Substantia nigra (tissue), 51 donors: ENCODE measurements at places on chromosomes 7 and 10.

- no peak for DNase-seq
Observed at GRCh38 chr10:12533151-12533550, 183.8 kb downstream of the CAMK1D start.

GRCh38 chr7:33601101-33601500, 304.2 kb upstream of the BMPER start:
- no peak for DNase-seq

DNA sequence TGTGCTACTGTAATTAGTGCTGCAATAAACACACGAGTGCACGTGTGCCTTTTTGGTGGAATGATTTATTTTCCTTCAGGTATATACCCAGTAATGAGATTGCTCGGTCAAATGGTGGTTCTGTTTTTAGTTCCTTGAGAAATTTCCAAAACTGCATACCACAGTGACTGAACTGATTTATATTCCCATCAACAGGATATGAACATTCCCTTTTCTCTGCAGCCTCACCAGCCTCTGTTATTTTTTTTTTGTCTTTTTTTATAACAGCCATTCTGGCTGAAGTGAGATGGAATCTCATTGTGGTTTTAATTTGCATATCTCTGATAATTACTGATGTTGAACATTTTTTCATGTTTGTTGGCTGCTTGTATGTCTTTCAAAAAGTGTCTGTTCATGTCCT, 922.9 kb upstream of the LRRN3 start:
- DNase-seq = no peak

GRCh38 chr7:140212100-140212881, 35.5 kb upstream of the KDM7A start:
- no peak for DNase-seq

DNA sequence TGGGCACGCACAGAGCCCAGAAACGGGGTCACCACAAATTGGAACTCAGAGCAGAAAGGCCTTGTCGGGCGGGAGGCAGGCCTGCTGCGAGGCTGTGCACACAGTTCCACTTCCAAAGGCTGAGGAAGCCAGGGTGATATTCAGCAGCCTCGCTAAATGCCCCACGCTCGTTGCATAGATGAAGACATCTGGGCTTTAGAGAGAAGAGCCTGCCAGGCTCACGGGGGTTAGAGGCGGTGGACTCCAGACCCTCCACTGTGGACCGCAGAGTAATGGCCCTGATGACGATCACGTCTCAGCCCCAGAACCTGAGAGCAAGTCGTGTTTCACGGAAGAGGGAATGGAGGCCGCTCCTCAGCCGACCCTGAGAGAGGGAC, 104.2 kb downstream of the DNAJB6 start:
- DNase-seq = no peak

- no peak for DNase-seq
Observed at GRCh38 chr10:123451618-123452245, 214.4 kb upstream of the GPR26 start.

- no peak for DNase-seq
Observed at GRCh38 chr10:91694170-91694794, 61.4 kb upstream of the PPP1R3C start.

- DNase-seq = peak; percentile 32
Observed at GRCh38 chr7:149005427-149006344, 22.6 kb downstream of the PDIA4 start.

GRCh38 chr7:157392256-157393037, 55.6 kb downstream of the DNAJB6 start:
- no peak for DNase-seq

DNA sequence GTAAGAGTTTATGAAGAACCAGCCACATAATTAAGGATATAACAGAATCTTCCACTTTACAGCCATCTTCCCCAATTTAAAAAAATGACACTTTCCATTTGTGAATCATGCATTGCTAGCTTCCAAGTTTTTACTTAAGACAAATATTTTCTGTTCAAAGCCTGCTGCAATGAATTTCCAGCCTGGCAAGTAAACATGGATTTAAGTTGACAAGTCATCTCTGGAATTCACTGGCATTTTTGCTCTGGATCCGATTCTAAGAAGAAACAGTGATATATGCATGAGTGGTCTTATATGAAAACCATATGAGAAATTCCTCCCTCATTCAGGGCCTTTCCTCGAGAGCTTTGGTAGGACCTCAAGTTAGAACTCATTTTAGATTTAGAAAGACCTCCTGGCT, 116.1 kb upstream of the CDCA7L start:
- DNase-seq = no peak

- no peak for DNase-seq
Observed at GRCh38 chr10:79273604-79274003, 73.7 kb upstream of the PPIF start.

GRCh38 chr7:48251766-48252165, 80.5 kb downstream of the ABCA13 start:
- DNase-seq = no peak

DNA sequence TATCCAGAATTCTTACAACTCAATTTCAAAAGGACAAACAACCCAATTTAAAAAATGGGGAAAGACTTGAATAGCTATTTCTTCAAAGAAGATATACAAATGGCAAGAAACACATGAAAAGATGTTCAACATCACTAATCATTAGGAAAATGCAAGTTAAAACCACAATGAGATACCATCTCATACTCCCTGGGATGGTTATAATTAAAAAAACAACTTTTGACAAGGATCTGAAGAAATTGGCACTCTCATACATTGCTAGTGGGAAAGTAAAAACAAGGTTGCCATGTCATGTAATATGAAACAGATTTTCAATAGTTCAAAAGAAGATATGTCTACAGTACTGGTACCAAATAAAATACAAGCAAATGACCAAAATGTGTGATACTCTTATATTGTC, 9.0 kb downstream of the OAT start:
- no peak for DNase-seq

DNA sequence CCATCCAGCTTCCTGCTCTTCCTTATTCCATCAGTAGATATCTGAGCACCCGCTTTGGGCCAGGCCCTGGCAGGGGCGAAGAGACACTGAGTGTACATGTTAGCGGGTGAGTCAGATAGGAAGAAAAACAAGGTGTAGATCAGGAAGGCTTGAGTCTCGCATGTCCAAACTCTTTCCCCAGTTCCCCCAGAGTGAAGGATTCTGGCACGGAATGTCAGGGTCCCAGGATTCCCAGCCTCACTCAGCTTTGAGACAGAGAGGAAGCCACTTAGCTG, 24.1 kb upstream of the CHST15 start:
- DNase-seq = no peak

- DNase-seq = no peak
Observed at GRCh38 chr10:17240096-17240495, 12.1 kb downstream of the VIM start.

- DNase-seq = no peak
Observed at GRCh38 chr10:113111900-113112853, 162.1 kb downstream of the TCF7L2 start.
